Large intestine (tissue), 12 donors: ENCODE measurements at places on chromosomes 3 and 15.

DNA sequence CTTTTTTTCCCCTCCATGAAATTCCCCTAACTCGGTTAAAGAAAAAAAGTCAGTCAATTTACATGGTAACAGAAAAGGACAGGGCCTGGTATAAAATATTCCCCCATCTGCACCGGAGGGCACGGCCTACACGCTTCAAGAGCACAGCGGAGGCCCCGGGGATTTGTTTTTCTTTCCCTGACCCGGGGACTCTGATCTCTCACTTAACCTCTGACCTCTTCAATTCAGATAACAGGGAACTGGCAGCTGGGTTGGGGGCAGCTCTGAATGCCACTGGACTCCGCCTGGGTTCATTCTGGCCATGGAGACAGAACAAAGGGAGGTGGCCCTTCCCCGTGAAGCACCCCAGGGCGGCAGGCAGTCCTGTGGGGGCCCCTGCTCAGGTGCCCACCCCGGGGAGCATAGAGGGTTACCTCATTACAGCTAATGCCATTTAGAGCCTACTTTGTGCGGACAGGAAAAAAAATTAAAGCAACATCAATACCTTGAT, 257.5 kb downstream of the SHQ1 start:
- no peak for DNase-seq

GRCh38 chr3:42685891-42686820, 819 bp downstream of the KLHL40 start:
- peak; percentile 24 for DNase-seq

- no peak for DNase-seq
Measured at GRCh38 chr3:178492491-178492890, 43.7 kb upstream of the KCNMB2 start.

GRCh38 chr3:50657816-50658215, 16.9 kb upstream of the DOCK3 start:
- no peak for DNase-seq

GRCh38 chr3:177516158-177517011, 319.1 kb upstream of the TBL1XR1 start:
- DNase-seq = no peak

DNA sequence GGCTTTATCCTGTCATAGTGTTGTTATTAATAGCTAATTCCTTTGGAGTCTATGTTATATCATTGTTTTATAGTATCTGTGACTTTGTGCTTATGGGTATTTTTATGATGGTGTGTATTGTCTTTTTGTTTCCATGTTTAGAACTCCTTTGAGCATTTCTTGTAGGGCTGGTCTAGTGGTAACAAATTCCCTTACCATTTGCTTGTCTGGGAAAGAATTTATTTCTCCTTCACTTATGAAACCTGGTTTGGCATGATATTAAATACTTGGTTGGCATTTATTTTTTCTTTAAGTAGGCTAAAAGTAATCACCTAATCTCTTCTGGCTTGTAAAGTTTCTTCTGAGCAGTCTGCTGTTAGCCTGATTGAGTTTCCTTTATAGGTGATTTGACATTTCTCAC, 47.7 kb upstream of the ROBO1 start:
- no peak for DNase-seq

GRCh38 chr15:89958107-89958805, 42.9 kb upstream of the ZNF710 start:
- DNase-seq = peak; percentile 74

- no peak for DNase-seq
Measured at GRCh38 chr3:127252446-127252845, 35.4 kb downstream of the PRR20G start.

GRCh38 chr15:27218426-27218825, 247.4 kb downstream of the GABRG3 start:
- DNase-seq = no peak

- no peak for DNase-seq
Measured at GRCh38 chr3:123312331-123313265, 110.9 kb downstream of the SEC22A start.

- no peak for DNase-seq
Measured at GRCh38 chr15:54032066-54032465, 53.8 kb downstream of the UNC13C start.

GRCh38 chr3:72560846-72561675, 287.2 kb downstream of the SHQ1 start:
- DNase-seq = no peak

- DNase-seq = peak; percentile 40
Measured at GRCh38 chr3:73255609-73256029, 194.2 kb downstream of the EBLN2 start.

DNA sequence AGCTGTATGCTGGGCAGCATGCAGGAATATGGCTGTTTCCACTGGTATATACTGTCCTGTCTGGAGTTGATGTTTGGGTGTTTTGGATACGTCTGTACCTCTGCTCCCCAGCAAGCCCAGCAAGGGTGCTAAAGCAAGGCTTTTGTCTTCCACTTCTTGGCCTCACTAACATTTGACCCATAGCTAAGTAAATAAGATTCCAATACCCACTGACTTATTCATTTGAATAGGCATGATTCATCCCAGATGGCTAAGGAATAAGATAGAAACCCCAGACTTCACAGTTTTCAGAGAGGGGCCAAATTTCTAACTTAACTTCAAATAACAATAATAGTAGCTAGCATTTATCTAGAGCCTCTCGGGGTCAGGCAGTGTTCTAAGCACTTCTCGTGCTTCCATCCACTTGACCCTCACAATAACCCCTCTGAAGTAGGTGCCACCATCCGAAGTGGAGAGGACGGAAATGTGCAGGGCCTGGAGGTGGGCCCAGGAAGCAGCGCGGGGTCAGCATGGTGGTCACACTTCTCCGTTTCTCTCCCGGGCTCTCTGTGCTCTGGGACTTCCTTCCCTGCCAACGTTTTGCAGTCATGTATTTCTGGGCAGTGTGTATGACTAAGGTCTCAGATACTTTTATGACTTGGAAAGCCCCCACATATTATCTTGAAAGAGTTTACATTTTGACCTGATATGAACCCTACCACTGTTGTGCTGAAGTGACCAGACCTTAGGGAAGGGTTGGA, 39.3 kb downstream of the LRRK1 start:
- no peak for DNase-seq

DNA sequence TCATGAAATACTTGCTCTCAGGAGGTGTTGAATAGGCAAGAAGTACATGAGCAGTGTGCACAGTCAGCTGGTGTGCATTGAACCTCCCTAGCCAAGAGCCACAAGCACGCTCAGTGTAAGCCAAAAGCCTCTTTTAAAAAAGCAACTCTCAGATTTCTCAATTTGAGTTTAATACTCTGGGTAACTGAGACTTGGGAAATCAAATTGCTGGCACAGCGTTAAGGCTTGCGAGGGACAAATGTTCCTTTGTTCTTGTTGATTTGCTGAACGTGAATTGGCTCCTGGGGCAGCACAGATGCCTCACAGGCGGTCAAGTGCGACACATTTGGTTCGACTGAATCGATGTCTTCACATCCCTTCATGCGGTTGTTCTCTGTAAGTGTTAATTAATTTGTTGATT, at the start of gene FAM240A:
TSS of gene FAM240A (plus strand) at position 202 of the 400 bp plus-strand sequence. CDS start at position 361, 159 bp downstream.
- DNase-seq = no peak

- DNase-seq = no peak
Measured at GRCh38 chr3:158896729-158897128, 94.9 kb downstream of the MFSD1 start.

GRCh38 chr3:50401978-50402595, 42.8 kb upstream of the TMEM115 start:
- DNase-seq = no peak

- peak; percentile 78 for DNase-seq
Measured at GRCh38 chr3:150308481-150309256, 99.4 kb upstream of the TSC22D2 start.

- no peak for DNase-seq
Measured at GRCh38 chr3:59919586-59919985, 869.8 kb upstream of the CFAP20DC start.

- DNase-seq = no peak
Measured at GRCh38 chr3:145383416-145383815, 777.6 kb downstream of the PLOD2 start.

GRCh38 chr3:172519740-172520139, 3.5 kb downstream of the TNFSF10 start:
- no peak for DNase-seq

GRCh38 chr3:64321747-64322146, 96.5 kb upstream of the PRICKLE2 start:
- DNase-seq = no peak

DNA sequence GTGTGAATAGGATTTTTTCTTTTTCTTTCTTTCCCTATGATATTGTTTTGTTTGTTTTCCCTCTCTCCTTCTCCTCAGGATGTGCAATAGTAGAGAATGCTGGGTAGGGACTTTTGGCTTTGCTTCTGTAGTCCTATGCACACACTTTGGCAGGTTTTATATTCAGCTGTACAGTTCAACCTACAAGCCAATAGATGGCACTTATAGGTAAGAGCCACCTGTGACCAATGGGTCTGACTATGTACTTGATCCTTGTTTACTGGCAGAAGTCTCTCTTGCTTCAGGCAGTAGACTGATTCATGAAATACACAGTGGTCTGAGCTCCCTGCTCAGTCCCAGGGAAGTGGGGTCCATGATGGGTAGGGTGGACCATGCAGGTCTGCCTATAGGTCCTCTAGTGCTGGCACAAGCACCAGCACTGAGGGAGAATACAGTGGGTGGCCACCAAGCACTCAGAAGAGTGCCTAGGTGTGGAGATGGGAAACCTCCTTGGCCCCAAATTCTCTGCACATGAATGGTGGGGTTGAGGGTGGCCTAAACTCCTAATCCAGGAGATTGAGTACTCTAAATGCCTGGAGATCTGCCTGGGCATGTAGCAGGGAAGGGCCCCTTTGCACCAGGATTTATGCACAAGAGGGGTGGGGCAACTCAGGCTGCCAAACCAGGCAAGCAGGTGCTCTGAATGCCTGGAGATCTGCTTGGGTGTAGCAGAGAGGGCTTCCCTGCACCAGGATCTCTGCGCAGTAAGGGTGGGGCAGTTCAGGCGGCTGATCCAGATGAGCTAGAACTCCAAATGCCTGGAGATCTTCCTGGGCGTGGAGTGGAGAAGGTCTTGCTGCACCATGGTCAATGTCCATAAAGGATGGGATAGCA, 176.1 kb downstream of the DOCK3 start:
- no peak for DNase-seq
